ENCODE measurements at places on chromosomes 6 and 20.

- DNase-seq = no peak
Observed at GRCh38 chr6:169811521-169812256, 60.3 kb downstream of the ERMARD start.

DNA sequence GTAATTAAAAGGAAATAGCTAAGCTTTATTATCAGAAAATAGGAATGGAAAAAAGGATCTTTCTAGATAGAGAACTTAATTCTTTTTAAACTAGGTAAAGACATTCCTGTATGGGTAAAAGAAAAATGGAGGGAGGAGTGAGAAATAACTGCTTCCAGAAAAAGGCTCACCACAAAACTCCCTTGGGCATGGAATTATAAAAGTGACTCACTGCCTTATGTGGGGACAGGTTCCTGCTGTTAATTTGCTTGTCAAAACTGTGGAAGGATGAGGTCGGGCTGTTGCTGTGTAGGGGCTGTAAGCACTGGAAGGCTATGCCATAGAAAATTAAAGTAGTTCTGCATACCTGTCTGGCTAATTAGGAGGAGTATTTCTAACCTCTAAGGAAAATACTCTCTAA is 158.7 kb downstream of the UBE3D start:
- DNase-seq = no peak

GRCh38 chr20:9966966-9967365 is 67.8 kb upstream of the ANKEF1 start:
- no peak for DNase-seq

DNA sequence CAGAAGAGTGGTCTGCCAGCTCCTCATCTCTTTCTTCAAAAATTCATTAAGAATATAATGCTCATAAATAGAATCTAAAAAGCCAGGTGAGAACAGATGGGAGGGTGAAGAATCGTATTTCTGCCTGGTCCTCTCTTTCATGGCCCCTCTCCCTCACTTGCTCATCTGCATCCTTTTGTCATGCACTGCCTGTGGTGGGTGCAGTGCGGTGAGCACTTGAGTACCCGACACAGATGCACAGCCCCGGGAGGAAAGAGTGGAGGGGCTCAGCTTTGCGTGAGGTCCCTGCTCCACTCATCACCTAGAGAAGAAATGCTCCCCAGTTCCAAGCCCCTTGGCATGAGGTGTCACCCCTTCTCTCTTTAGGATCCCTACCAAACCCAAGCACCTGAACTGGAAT is 58.1 kb upstream of the GLP1R start:
- DNase-seq = no peak

DNA sequence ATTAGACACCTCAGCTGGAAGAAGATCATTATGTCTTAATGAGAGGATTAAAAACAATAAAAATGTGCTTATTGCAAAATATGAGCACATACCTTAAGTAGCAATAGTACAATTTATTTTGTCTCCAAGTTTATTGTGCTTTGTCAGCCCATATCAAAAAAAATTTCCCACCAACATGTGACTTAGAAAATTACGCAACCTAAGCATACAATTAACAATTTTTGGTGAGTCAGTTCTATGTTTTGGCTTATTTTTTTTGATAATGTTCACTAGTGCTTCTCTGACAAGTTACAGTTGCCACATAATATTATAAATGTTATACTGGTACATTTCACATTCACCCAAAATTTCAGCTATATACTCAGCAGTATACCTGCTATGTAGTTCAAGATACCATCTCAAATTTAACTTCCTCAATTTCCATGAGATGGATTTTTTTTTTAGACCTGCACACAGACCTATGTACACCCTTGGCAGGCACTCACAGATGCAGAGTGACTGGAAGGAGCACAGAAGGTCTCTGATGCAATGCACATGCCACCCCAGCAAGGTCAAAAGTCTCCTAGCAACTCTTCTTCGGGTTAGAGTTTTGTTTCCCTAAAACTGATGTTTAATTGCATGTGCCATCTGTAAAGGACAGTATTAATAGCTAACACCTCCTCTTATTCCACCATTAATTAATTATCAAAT is 112.4 kb downstream of the PRKN start:
- DNase-seq = no peak

- DNase-seq = no peak
Observed at GRCh38 chr20:2295886-2296515, at the start of gene TGM3. TGM3 (plus strand) TSS chr20:2296001; CDS start chr20:2296064, 63 bp downstream.

DNA sequence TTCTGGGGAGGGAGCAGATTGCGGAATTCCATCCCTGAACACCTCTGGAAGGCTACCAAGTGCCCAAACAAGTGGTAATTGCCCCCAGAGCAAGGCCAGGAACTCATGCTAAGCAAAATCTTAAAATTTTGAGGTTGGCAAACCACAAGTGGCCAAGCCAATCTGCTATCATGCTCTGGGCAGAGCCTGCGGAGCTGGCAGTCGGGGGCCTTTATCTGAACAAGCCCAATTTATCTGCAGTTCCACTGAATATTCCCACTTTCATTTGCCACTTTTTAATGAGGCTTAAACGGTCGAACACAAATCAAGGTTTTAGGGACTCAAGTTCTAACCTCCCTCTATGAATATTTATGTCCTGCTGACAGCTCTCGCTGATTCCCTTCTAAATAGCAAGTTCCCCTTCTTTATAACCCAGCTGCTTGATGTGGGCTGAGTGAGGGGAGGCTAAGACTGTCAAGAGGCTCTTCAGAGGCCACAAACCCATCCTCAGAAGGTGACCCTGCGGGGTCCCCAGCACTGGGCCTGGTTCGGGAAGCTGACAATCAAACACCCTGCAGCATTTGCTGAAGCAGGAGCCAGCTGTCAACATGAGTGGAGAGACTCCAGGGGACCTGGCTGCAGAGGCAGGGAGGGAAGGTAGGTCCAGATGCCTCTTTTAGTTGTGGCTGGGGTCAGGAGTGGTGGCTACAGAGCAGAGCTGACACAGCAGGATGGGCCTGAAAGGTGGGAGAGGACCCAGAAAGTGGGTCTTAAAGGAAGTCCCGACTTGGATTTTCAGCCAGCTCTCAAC is 11.9 kb downstream of the CCDC167 start:
- DNase-seq = no peak

- DNase-seq = no peak
Observed at GRCh38 chr6:15518057-15518456, 144.8 kb downstream of the DTNBP1 start.

DNA sequence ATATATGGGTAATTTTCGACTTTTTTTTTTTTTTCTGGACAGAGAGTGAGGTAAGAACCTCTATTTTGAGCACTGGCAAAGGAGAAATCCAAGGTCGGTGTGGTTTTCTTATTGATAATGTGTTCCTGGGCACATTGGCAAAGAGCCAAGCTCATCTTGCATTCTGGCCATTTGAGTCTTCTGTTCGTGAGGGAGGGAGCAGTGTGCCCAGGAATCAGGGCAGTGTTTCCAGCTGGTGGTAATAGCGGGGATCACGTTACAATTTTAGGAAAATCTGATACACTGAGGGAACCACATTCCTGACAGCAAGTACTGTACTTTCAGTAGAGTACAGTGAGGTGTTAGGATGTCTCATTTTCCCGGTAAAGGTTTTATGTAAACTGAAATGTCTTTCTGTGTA is 442.3 kb upstream of the MAP3K7 start:
- no peak for DNase-seq

- DNase-seq = no peak
Observed at GRCh38 chr20:54438166-54438565, 37.2 kb upstream of the DOK5 start.

DNA sequence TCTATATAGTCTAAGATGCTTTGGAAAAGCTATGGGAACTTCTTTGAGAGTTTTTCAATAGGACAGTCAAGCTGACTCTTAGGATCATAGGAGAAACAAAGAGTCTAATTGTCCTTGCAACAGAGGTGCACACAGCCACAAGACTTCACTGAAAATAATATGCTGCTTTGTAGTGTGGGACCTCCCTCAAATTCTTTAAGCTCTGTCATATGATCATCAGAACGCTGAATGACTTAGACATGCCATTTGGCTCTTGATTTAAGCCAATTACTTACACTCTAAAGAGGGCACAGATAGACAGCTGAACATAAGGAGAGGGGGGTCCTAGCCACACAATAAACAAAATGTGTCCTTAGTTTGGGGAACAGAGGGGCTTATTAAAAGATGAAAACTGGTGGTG is 818.7 kb upstream of the GJE1 start:
- DNase-seq = no peak

GRCh38 chr6:164152611-164153010 is 738.1 kb downstream of the QKI start:
- no peak for DNase-seq

- no peak for DNase-seq
Observed at GRCh38 chr6:80540700-80541099, 434.2 kb downstream of the BCKDHB start.

DNA sequence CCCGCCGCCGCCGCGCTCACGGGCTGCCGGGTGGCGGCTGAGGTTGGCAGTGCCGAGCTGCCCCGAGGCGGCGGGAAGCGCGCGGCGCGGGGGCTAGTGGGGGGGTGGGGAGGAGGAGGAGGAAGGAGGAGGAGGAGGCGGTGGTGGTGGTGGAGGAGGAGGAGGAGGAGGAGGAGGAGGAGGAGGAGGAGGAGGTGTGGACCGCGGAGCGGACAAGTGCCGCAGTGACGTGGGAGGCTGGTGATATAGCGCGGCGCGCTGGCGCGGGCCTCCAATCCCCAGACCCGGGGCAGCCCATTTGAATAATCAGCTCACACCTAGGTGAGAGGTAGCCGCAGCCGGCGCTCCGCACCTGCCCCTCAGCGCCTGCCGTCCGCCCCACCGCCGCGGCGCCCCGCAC is at the start of gene FOXA2:
Gene FOXA2, minus strand, starts transcription at position 51 of the 400 bp plus-strand sequence. CDS start 294 bp downstream, outside the sequence.
- no peak for DNase-seq

DNA sequence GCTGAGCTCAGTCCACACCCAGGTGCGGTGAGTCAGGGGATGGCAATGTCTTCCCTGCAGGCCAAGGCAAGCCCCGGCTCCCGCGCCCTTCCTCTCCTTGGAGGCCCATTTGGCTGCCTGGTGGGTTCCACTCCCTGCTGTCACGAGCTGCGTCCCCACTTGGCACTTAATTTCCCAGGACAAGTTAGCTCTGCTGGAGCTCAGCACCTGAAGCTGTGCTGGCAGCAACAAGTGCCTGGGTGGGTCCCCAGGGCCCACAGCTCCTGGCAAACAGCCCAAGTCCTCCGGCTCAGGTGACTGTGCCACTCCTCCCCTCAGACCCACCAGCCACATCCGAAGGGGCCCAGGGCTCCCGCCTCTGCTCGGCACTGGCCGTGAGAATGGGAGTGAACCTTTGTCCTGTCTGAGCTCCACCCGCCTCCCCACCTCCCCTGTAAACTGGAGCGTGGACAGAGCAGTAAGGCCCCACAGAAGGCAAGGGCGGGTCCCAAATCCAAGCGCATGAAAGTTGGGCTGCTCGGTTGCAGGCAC is 16.9 kb downstream of the LAMA5 start:
- no peak for DNase-seq

DNA sequence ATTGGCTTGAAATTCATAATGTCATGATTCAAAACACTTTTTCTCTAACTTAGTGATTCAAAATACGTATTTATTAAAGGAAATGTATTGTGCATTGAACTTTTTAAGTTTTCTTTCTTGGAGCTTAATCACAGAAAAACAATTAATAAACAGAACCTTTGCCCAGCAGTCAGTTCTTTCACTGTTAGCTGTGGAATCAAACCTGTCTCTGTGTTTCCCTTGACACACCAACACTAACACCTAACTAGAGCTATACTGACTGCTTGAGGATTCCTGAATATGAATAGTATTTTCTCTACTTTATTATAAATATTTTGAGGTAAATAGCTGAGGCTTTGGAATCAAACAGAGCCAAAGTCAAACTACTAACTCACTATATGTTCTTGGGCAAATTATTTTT is 296.4 kb downstream of the HIVEP2 start:
- DNase-seq = no peak

- DNase-seq = no peak
Observed at GRCh38 chr6:166266336-166266735, 41.9 kb downstream of the PRR18 start.

Measured in cerebellar nuclear complex (tissue), 1 donor.